ENCODE measurements at places on chromosomes 5 and 9. TPM values are rescaled to one million over a fixed set of nuclear protein-coding genes. Genes with fewer than 3 reads are reported as not detected.
A peak's percentile ranks its signal among the peaks of the same experiment; 100 is the strongest.

The SARDH gene
- not detected for polyA plus RNA-seq

The IFNA2 gene
- polyA plus RNA-seq: not detected

The PCDHGA7 gene
- polyA plus RNA-seq: not detected

The NREP gene
- polyA plus RNA-seq: 16.6 TPM

The HK3 gene
- 204 TPM for polyA plus RNA-seq

The SLC25A48 gene
- not detected for polyA plus RNA-seq

GRCh38 chr5:107869438-107870115, 198.8 kb upstream of the EFNA5 start:
- no peak overlapping the region for H3K4me3 ChIP-seq
- H3K27me3 ChIP-seq: no peaks in the 10 kb centered on the region
- H3K27ac ChIP-seq: no peak overlapping the region
- DNase-seq: no peak
- H3K36me3 ChIP-seq: no peaks in the 10 kb centered on the region

DNA sequence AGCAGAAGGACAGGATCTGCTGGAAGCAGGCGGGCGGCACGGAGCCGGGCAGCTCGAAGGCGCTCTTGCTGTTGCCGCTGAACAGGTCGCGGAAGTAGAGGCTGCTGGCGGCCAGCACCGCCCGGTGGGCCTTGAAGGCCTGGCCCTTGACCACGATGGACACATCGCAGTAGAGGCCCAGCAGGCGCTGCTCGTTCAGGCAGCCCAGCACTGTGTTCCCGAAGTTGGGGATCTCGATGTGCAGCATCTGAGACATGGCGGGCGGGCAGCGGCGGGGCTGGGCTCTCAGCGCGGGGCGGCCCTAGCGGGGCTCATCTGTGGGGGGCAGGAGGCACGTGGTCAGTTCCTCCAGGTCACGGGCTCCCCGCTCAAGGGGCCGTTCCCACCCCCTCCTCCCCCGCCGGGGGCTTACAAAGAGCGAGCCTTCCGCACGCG, 44.8 kb downstream of the NACC2 start:
- DNase-seq: no peak
- H3K36me3 ChIP-seq: peaks cover 18% of the 10 kb centered on the region
- no peak overlapping the region for H3K27ac ChIP-seq
- H3K27me3 ChIP-seq: no peaks in the 10 kb centered on the region
- peak overlapping the region; percentile 91 for H3K4me3 ChIP-seq

DNA sequence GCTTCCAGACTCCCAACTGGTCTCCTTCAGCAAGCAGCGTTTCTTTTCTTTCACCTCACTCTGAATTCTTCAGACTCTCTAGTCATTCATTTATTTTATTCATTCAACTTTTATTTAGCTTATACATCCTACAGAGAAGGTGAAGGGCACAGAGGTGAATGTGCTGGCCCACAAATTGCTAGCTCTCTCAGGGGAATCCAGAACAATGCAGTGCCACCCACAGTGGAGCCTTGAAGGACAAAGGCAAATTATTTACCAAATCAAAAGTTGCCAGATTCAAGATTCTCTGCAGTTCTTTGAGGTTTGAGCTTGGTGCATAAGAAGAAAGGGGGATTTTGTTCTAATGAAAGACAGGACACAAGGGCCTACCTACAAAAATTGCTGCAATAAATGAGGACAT, 29.7 kb downstream of the GRIA1 start:
- no peak for DNase-seq
- no peaks in the 10 kb centered on the region for H3K36me3 ChIP-seq
- no peak overlapping the region for H3K4me3 ChIP-seq
- H3K4me1 ChIP-seq: no peaks in the 10 kb centered on the region
- no peaks in the 10 kb centered on the region for H3K27me3 ChIP-seq

GRCh38 chr9:110926828-110927487, 111.3 kb downstream of the LPAR1 start:
- no peak overlapping the region for H3K4me3 ChIP-seq
- H3K36me3 ChIP-seq: no peaks in the 10 kb centered on the region
- H3K27me3 ChIP-seq: no peaks in the 10 kb centered on the region
- no peak for DNase-seq
- H3K4me1 ChIP-seq: no peaks in the 10 kb centered on the region
- no peak overlapping the region for H3K27ac ChIP-seq

DNA sequence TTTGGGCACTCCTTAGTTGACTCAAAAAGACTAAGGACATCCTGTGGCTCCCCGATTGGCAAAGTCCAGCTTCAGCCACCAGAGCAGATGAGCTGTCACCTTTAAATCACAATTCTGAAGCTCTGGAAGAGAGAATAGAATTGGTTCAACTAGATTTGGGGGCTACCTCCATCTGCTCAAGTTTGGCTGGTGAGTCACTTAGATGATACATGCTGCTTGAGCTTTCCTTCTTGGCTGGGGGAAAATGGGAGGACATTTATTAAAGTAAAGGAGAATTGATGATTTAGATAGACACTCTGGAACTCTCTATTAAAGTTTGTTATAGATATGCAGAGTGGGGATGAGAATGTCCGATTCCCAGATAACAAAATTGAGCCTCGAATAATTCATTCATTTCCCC, 30.0 kb upstream of the GRIA1 start:
- DNase-seq: no peak
- no peak overlapping the region for H3K4me3 ChIP-seq
- no peaks in the 10 kb centered on the region for H3K27me3 ChIP-seq
- no peak overlapping the region for H3K27ac ChIP-seq
- H3K4me1 ChIP-seq: no peaks in the 10 kb centered on the region

- H3K36me3 ChIP-seq: no peaks in the 10 kb centered on the region
- peaks cover 3% of the 10 kb centered on the region for H3K27me3 ChIP-seq
- no peak for DNase-seq
- no peak overlapping the region for H3K27ac ChIP-seq
- H3K4me1 ChIP-seq: no peaks in the 10 kb centered on the region
These were observed 17.1 kb upstream of the CDC23 start for GRCh38 chr5:138230261-138230660.

GRCh38 chr5:132467287-132467984, 23.1 kb downstream of the IRF1 start:
- peak overlapping the region; percentile 44 for H3K4me3 ChIP-seq
- peaks cover 95% of the 10 kb centered on the region for H3K4me1 ChIP-seq
- peak overlapping the region; percentile 84 for H3K27ac ChIP-seq
- peak; percentile 74 for DNase-seq

Measured in CD14-positive monocyte (primary cell).